Fibroblast of upper back skin (primary cell): ENCODE measurements at places on chromosomes 12 and 14.

DNA sequence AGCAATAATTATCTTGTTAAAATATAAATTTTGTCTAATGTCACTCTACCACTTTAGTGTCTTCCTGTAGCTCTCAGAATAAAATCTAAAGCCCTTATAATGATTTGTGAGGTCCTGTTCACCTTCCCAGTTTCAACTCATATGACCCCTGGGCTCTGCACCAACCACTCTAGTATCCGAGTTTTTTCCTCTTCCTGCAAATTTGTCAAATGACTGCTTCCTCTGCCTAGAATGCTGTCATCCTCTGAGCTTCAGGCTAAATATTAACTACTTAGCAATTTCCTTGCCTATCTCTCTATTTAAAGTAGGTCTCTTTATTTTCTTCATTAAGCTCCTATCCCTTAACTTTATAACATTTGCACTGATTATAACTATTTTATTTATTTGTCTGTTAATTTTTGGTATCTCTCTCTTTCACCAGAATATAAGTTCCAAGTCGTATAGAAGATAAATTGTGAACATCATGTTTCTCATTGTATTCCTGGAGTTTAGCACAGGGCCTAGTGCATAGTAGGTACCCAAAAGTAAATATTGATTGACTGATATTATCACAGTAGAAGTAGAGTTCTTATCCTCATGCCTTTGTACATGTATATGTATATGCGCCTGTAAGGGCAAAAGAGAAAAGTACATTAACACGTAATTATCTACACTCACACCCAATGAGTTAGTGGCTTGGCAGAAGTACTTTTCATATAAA is 196.0 kb downstream of the BCAT1 start:
- DNase-seq, result no peak

GRCh38 chr14:99862136-99862535 is 68.9 kb downstream of the EML1 start:
- DNase-seq, result no peak

DNA sequence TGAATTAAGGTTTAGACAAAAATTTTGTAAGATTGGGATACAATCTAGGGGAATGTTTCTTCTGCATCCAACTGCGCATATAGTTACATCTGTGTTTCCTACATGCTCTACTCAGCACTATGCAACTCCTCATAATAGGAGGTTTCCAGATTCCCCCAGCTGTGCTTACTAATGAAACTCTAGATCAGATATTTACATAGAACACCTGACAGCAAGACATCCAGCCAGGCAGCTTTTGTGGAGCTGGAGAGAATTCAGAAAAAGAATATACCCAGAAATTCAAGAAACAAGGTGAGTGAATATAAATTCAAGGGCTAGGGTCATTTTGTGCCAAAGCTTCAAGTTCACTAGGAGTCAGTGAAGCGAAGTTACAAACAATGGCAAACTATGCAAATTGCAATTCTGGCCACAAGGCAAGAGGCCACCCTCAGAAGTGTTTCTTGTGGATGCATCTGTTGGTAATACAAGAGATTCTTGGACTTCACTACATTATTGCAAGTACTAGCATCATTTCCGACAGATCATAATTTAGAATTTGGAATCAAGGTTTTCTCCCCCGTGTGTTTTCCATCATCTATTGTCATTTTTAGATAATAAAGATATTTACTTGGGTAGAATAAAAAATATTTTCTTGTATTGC is 341.2 kb upstream of the NAV3 start:
- DNase-seq, result peak; percentile 31

- no peak for DNase-seq
Measured at GRCh38 chr12:117352206-117352605, 9.2 kb downstream of the NOS1 start.
